ENCODE measurements at places on chromosomes 11 and 22.
A peak's percentile ranks its signal among the peaks of the same experiment; 100 is the strongest.

DNA sequence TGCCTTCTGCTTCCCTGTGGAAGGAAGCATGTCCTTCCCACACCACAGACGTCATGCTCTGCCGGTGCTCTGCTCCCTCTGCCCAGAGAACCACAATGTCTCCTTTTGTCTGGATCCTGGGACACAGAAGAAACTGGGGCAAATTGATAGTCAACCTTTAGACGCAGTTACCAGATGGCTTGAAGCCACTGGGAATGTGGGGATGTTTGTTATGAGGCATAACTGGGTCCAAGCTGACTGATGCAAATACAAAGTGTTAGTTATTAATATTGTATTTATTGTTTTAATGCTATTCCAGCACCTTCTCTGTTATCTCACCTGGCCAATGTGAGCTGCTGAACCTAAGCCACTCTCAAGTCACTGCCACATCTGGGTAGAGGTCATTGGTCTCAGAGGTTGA lies 322.2 kb downstream of the SHANK2 start:
- no peak for DNase-seq

GRCh38 chr22:47038206-47038835 lies 275.9 kb downstream of the TBC1D22A start:
- no peak for DNase-seq

DNA sequence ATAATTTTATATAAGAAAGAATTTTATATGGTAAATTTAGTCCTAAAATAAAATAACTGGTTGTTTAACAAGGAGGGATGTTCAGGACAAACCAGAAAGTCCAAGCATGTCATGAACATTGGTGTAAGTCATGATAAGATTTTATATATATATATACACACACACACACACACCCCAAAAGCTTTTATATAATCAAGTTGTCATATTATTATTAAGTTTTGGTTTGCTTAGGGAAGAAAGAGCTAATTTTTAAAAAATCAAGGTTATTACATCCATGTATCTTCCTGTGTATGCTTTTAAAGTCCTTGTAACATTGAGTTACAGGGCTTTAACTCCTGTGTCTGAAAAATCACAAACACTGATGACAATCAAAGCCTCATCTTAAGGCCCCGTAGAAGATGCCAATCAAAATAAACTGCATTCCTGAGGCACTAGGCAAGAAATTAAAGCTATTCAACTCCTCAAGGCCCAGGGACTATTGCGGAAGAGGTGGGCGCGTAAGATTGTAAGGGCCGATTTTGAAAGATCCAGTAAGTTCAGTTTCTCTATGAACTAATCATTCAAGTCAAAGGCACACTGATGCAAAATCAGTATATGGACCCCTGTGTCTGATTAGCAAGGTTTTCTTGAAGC lies 16.8 kb downstream of the APOL6 start:
- DNase-seq: no peak

GRCh38 chr11:107259811-107260221 lies 197.8 kb downstream of the CWF19L2 start:
- no peak for DNase-seq

GRCh38 chr11:66692871-66693331 lies 15.2 kb upstream of the RBM4B start:
- no peak for DNase-seq

DNA sequence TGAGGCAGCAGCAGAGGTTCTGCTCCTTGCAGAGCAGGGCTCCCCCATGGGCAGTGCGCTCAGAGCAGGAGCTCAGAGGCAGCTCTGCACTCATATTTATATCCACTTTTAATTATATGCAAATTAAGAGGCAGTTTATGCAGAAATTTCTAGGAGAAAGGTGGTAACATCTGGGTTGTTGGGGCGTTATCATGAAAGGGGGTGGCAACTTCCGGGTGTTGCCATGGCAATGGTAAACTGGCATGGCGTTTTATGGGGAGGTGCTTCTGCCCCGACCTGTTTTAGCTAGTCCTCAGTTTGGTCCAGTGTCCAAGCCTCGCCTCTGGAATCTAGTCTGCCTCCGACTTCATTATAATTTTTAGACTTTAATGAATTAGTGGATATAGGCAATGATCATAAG lies 1191.7 kb downstream of the TBC1D22A start:
- no peak for DNase-seq

DNA sequence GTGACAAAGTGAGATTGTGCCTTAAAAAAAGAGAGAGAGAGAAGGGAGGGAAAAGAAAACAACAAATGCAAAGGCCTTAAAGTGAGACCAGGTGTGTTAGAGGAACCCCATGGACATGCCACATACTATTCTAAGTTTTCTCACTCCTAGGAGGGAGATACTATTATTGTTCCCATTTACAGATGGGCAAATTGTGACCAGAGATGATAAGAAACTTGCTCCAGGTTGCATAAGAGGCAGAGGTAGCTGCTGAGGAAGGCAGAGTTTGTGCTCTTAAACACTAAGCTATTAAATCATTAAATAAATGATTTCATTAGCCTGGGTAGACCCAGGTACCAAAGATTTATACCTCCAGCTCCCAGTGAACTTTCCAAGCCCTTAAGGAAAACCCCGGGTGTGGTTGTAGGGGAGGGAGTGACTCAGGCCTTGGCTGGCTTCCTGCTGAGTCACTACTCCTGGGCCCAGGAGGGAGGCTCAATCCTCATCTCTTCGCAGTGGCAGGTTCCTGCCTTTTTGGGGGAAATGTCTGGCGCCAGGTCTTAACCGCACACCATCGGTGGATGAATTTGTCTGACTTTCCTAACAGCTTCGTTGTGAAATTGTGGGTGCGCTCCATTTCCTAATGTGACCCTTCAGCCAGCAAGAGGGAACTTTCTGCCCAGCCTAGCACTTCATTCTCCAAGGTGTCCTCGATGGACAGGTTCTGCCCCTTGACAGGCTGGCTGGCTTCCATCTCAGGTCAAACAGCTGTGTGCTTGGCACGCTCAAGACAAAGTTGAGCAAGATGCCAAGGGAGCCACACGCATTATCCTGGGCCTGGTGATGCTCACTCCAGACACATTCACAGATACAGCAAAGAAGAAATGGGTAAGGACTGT lies 33.4 kb upstream of the PTPRJ start:
- DNase-seq: peak; percentile 88

- peak; percentile 95 for DNase-seq
These were observed at the start of the genes NLRP14 and ZNF214 for GRCh38 chr11:7020183-7020917. Gene NLRP14, plus strand, starts transcription at chr11:7020479. Its CDS starts 18,108 bp downstream, at chr11:7038587. Gene ZNF214, minus strand, starts transcription at chr11:7020346. Its CDS starts 17,511 bp downstream, at chr11:7002835.

- no peak for DNase-seq
These were observed 1.2 kb downstream of the DYNC2H1 start for GRCh38 chr11:103110391-103110790.

- no peak for DNase-seq
These were observed 1489.5 kb downstream of the BRD1 start for GRCh38 chr22:48337957-48338792.

GRCh38 chr11:80048513-80048912 lies 607.7 kb upstream of the TENM4 start:
- DNase-seq: no peak

GRCh38 chr11:126494831-126495230 lies 139.3 kb downstream of the ST3GAL4 start:
- DNase-seq: no peak

All from HS-27A (cell line).